ENCODE measurements at places on chromosomes 11 and 22.

GRCh38 chr11:4084406-4085125 is 10.0 kb upstream of the RRM1 start:
- DNase-seq, result no peak

- peak; percentile 87 for DNase-seq
Measured at GRCh38 chr11:67382276-67383136, 9.1 kb upstream of the CLCF1 start.

- no peak for DNase-seq
Measured at GRCh38 chr11:19509215-19509614, 203.4 kb upstream of the NAV2 start.

DNA sequence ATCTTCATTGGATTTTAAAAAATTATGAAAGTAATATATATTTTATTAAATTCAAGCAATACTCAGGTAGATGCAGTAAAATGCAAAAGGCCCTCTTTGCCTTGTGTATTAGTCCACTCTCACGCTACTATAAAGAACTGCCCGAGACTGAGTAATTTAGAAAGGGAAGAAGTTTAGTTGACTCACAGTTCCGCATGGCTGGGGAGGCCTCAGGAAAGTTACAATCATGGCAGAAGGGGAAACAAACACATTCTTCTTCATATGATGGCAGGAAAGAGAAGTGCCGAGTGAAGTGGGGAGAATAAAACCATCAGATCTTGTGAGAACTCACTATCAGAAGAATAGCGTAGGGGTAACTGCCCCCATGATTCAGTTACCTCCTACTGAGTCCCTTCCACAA is 130.8 kb downstream of the HIPK3 start:
- no peak for DNase-seq

DNA sequence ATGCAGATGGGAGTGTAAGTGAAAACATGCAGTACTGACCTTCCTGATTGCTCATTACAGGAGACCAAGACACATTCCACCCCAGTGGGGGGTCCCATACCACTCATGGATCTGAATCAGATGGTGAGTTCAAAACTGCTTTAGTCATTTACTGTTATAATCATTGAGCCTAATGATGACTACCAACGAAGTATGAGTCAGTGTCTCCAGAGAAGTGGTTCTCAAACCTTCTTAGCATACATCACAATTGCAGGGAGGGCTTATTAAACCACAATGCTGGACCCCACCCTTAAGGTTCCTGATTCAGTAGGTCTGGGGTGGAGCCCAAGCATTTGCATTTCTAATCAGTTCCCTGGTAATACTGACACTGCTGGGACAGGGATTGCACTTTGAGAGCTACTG is 75.8 kb downstream of the CD44 start:
- no peak for DNase-seq

- DNase-seq, result no peak
Measured at GRCh38 chr11:8961401-8961800, 2.8 kb downstream of the TMEM9B start.

GRCh38 chr22:32043391-32043790 is 330 bp downstream of the SLC5A1 start:
- DNase-seq, result no peak

DNA sequence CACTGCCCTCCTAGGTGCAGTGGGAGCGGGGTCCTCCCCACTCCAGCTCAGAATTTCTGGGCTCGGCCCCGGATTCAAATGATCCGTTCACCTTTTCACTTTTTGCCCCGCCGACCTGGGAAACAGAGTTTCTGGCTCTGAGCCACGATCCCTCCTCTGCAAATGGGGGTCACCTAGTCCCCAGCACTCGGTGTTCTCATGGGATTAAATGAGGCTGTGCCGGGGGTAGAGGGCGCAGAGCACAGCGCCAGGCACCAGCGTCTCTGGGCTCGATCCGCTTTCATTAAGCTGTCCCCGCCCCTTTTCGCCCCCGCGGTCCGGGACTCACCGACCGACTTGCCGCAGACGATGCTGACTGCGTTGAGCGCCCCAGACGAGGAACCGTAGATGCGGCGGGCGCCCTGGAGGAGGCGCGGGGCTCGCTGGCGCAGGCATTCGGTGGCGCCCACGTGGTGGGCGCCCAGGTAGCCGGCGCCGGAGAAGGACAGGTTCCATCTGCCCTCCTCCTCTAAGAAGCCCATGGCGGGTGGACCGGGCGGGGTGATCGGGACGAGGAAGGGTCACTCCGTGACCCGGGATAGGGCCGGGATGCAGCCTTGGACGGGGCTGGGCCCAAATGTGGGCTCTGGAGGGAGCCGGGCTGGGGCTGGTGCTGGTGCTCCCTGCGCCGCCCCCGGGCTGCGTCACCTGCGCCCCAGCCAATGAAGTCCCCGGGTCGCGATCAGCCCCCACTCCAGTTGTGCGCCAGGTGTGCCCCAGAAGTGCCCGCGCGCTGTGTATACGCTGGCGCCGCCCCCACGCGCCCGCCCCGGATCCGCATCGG is at the start of gene PNPLA5:
Gene PNPLA5, minus strand, starts transcription at position 654 of the 823 bp plus-strand sequence. Its CDS starts 133 bp downstream, at position 521.
- no peak for DNase-seq

DNA sequence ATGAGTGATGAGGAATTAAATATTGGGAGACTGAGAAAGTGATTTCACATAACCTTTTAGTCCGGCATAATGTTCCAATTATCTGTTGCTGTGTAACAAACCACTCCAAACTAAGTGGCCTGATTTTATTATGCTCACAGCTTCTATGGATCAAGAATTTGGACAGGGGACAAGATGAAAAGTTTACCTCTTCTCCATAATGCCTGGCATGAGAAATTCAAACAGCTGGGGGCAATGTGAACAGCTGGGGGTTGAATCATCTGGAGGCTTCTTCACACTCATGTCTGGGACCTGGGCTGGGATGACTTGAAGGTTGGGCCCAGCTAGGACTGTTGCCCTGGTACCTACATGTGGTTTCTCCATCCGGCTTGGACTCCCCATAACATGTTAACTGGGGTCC is 99.4 kb upstream of the DRD2 start:
- DNase-seq, result no peak

- peak; percentile 52 for DNase-seq
Measured at GRCh38 chr22:26573026-26573662, 16.8 kb downstream of the TPST2 start.

- DNase-seq, result no peak
Measured at GRCh38 chr22:33864723-33865130, 55.5 kb downstream of the LARGE1 start.

DNA sequence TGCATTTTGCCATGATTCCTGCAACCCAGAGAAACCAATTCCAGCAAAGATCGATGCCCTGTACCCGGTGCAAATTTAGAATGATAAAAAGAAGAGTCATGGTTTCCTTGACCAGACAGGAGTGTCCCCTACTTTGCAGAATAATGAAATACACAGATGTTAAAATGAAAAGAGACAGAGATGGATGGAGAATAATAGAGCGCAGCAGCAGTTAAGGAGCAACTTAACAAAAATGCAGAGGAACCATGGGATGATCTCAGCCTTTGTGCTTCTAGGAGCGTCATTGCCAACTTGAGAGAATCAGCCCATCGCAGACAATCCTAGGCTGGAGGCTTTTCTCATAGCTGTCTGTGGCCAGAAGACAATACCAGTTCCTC is 127.1 kb downstream of the LDLRAD3 start:
- no peak for DNase-seq

DNA sequence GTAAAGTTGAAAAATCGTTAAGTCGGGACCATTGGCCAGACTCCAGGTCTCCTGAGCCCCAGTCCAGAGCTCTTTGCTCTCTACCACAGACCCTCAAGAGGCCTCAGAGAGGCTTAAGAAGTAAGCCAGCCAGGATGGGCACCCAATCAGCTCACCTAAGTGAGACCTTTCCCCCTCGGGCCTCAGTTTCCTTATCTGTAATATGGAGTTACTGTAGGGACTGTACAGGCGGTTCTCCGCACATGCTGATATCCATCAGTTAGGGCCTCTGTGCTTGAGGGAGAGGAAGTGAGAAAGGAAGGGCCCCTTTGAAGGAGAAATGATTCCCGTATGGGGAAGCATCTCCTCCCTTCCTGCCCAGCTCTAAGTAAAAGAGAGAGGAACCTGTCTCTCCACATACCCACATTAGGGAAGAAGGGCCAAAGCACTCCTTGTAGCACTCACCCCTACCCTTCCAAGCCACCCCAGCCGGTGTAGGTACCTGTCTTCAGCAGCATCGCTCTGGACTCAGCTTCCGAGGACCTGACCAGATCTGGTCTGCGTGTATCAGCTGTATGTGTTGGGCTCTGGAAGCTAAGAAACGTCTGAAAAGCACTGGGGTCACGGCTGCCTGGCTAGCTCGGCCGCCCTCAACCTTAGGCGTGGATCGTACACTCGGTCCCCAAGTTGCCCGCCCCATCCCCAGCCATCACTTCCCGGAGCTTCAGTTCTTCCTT is 653 bp downstream of the NAGA start:
- no peak for DNase-seq

DNA sequence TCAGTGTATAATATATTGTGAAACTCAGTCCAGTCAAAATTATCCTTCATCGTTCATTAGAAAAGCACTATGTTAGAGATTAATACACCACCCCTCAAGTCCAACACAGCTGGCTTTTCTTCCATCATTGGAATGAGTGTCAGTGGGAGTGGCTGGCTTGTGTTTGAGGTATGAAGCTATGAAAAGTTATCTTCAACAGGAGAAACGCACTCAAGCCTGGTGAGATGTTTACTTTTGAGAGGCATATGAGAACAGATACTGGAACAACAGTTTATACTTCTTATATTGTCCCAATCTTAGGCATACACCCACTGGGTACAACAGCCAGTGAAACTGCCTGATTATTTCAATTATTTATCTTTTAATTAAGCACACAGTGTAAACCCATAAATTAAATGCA is 34.3 kb downstream of the PLEKHB1 start:
- no peak for DNase-seq

DNA sequence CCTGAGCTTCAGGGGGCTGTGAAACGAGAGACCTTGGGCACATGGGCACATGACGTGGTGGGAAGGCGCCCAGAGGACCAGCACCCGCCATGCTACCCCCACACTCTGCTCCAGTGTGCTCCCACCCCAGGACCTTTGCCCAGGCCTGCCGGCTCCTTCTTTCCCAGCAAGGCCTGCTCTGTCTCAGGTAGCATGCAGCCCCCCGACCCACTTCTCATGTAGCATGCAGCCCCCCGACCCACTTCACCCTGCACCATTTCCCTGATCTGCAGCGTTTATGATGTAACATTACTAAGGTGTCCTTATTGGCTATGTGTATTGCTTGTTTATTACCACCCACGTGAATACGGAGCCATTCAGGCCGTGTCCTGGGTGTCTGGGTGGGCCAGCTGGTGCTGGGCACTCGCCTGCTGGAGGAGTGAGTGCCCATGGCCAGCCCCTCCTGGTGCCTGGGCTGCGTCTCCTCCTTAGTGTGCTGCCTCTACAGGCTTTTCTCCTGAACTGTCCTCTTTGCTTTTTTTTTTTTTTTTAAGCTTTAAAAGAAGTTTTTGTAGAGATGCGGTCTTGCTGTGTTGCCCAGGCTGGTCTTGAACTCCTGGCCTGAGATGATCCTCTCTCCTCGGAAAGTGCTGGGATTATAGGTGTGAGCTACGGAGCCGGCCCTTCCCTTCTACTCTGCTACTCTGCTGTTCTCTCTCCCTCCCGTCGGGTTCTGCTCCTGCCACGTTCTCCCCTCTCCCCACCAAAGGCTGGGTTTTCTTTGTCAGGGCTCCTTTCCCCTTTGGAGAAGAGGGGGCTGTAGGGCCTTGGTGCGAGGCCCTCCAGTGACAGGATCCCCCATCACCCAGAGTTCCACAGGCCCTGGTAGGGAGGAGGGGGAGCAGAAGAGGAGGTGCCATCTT is 29.4 kb downstream of the LRP5 start:
- no peak for DNase-seq

- peak; percentile 32 for DNase-seq
Measured at GRCh38 chr11:69443138-69443967, 38.1 kb upstream of the LINC01488 start.

- no peak for DNase-seq
Measured at GRCh38 chr22:17303840-17304779, 65.2 kb upstream of the CECR2 start.

- no peak for DNase-seq
Measured at GRCh38 chr11:15158351-15159015, 43.8 kb downstream of the INSC start.

- no peak for DNase-seq
Measured at GRCh38 chr22:49551446-49551845, 276.2 kb downstream of the BRD1 start.

DNA sequence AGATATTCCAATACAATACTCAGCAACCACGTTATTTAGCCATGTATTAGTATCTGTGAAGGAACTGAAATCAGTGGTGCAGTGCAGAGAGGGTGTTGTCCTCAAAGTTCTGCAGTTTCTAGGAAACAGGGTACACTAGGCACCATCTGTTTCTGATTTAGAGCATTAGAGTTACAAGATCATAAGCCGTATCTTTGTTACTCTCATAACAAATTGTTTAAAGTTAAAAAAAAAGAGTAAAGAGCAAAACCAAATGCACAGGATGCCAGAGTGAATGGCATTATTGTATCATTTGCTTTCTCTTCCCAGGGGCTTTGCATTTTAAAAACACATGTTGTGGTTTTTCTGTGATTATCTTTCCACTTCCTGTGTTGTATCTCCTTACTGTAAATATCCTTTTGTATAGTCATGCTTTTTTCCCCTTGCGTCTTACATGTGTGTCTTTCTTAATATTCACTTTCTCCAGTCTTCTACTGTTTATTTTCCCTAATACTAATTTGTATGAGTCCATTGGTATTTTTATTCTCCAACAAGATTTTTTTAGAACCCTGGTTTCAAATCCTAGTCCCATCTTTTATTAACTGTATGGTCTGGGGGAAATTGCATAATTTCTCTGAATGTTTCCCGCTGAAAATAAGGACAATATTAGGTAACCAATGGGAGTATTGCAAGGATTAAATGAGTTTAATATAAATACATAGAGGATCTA is 15.2 kb upstream of the NUP160 start:
- no peak for DNase-seq

- no peak for DNase-seq
Measured at GRCh38 chr11:71456831-71457230, 3.8 kb downstream of the NADSYN1 start.

GRCh38 chr22:22030493-22031182 is 48.1 kb upstream of the TOP3B start:
- DNase-seq, result no peak
